ENCODE measurements at places on chromosomes 7 and 10.

GRCh38 chr7:36064676-36065075, 88.4 kb upstream of the EEPD1 start:
- peak; percentile 27 for DNase-seq

- DNase-seq, result no peak
Observed at GRCh38 chr10:96721207-96721572, 876 bp upstream of the PIK3AP1 start.

DNA sequence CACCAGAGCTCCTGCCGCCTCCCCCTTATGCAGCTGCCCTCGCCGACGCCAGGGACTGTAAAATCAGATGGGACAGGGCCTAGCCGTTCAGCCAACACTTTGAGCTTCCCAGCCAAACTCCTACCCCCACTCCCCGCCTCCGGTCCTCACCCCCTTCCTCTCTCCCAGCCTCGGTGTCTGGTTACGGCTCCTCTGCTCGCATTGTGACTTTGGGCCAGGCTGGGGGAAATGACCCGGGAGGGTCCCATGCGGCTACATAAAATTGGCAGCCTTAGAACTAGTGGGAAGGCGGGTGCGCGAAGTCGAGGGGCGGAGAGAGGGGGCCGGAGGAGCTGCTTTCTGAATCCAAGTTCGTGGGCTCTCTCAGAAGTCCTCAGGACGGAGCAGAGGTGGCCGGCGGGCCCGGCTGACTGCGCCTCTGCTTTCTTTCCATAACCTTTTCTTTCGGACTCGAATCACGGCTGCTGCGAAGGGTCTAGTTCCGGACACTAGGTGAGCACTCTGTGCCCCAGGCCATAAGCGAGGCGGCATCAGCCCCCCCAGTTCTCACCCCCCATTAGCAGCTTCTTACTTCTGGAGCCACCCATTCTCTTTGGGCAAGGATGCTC, at the start of gene KAZALD1:
KAZALD1 (plus strand) TSS at position 366 of the 608 bp plus-strand sequence. CDS start 604 bp downstream, outside the sequence.
- DNase-seq, result peak; percentile 84

DNA sequence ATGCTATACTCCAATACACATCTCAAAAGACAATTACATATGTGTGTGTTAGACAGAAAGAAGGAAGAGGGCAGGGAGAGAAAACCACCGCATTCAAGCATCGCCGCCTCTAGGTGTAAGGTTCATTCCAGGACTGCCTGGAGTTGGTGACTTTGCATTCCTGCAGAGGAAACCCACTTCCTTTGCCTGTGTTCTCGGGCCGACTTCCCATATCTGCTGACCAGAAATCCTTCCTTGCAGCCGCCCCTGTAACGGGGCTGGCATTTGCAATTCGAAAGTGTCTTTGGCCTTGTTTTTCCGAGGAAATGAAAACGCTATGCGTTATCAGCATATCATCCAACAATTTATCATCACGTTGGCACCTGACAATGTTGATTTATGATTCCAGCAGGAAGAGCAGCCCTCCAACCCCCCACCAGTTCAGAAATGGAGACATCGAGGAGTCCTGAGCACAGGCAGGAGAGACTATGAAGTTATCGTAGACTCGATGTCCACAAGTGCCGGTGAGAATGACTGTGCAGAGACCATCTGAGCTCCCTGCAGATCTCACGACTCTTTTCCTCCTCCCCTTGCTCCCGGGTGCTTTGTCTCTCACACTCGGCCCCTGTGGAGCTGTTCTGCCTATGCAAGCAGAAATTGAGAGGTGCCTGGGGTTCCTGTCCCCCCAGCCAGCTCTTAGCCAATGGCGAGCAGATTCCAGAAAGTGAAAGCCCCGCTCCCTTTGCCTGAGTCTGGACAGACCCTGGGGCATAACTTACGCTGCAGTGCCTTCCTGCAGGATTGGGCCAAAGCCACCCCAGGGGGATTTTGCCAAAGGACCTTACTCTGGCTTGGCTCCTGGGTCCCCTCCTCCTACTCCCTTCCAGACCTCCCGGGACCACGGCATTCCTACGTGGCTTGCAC, 68.9 kb upstream of the FOXK1 start:
- peak; percentile 68 for DNase-seq

GRCh38 chr7:6589829-6590644, at the start of gene INTS15:
Gene INTS15 (plus strand): TSS chr7:6590021. CDS start chr7:6590284, 263 bp downstream.
- peak; percentile 78 for DNase-seq

DNA sequence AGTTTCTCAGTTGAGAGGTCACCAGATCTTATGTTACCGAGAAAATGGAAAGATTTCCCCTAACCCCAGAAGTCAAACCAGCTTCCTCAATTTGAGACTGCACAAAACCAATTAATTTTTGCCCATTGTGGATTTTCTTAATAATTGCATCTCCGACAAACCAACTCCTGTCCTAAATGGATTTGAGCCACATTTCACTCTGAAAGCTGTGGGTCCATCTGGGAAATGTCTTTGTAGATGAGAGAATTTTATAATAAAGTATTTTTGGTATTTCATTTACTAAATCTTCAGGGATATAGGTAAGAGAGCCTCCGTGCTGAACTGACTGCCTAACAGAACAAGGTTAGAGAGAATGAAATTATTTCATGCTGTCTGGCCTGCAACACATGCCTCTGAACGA, 99.7 kb upstream of the PDCD4 start:
- DNase-seq, result no peak

DNA sequence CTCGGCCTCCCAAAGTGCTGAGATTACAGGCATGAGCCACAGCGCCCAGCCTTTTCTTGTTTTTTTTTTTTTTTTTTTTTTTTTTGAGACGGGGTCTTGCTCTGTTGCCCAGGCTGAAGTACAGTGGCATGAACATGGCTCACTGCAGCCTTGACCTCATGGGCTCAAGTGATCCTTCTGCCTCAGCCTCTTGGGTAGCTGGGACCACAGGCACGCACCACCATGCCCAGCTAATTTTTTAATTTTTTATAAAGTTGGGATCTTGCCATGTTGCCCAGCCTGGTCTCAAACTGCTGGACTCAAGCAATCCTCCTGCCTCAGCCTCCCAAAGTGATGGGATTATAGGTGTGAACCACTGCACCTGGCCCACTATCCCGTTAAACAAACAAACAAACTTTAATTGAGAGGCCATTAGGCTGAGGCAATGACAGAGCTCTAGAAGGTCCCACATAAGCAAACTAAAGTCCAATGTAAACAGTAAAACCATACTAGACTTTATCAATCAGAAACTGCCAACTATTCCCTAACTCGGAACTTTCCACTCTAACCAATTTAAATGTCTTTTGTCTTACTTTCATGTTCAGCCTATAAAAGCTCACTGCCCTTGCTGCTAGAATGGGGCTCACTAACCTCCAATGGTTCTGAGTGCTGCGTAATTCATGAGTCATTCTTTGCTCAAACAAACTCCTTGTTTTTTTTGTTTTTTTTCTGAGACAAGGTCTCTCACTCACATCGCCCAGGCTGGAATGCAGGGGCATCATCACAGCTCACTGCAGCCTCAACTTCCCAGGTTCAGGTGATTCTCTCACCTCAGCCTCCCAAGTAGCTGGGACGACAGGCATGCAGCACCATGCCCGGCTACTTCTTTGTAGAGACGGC, 1.9 kb downstream of the DHX32 start:
- DNase-seq, result no peak

DNA sequence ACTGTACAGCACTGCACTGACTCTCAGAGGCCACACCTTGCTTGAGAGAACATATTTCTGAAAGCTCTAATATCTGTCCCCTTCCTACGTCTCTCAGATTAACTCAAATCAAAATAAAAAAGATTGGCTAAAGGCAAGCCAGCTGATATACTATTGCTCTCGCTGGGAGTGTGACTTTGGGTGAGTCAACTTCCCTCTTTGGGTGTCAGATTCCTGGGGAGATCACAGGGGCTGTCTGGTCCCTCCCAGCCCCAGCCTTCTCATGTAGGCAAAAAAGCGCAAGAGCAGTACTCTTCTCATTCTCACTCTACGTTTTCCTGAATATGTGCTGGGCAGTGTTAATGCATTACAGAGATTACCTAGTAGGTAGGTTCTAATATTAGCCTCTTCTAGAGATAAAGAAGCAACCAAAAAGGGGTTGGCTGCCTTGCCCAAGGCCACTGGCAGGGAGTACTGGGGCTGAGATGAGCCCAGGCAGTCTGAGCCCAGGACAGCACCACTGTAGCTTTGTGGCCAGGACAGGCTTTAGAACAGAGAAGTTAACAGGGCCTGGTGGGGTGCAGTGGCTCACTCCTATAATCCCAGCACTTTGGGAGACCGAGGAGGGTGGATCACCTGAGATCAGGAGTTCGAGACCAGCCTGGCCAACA, 9.1 kb upstream of the DENND2A start:
- no peak for DNase-seq

GRCh38 chr7:49089717-49090116, 165.4 kb downstream of the CDC14C start:
- DNase-seq, result no peak

DNA sequence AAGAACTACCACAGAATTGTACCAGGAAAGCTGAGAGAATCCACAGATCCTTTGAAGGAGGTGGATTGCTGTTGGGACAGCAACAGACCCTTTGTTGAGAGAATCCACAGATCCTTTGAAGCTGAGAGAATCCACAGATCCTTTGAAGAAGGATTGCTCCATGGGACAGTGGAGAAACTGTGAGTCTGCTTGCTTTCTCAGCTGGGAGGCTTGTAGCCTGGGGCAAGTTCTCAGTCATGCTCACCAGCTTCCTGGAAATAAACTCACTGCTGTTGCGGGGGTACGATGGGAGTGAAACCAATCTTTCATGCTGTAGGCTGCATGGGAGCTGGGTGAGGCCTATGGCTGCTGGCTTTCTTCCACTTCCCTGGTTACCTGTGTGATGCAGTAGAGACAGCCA, 106.3 kb downstream of the C7orf25 start:
- no peak for DNase-seq

DNA sequence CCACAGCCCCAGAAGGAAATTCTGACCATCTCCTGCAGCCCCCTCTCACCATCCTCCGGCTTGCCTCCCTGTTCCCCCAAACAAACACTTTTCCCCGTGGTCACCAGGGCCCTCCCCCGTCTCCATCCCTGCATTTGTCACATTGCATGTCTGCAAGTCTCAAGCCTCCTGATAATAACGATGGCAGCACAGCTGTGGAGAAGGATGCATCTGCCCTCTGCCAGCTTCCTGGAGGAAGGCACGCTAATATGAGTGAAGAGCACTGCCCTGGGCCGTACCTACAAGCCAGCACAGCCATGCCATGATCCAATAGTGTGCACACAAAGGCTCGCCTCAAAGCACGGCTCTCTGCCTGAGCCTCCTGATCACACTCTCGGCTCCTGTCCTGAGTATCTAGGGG, 98.5 kb downstream of the SLIT1 start:
- no peak for DNase-seq

DNA sequence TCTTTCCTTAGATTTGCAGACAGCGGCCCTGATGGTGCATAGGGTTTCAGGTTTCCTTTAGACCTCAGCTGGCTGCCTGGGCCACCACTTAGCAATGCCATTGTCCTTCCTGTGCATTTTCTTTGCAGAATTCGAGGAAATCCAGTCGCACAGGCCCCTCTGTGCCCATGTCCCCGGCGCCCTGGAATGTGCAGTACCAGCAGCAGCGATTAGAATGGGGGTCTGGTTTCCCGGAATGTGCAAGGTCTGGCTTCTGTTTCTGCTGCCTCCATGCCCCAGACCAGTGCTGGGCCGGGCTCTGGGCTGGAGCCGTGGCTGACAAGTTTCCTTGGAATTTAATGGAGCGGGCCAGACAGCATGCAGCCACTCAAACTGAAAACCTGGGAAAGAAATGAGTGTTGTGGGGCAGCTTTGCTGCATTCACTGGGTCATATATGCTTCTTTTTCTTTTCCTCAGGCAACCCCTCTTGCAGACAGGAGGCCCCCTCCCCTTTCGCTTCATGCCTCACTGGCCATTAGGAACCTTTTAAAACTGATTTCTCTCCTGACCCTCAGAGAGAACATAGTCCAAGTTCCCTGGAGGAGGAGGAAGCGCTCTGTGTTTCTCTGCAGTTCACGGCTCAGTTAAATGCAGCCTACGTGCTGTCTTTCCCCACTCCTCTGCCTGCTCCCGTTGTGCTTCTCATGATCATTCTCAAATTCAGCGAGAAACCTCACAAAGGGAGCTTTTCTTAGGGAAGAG, 14.4 kb downstream of the HTRA1 start:
- peak; percentile 25 for DNase-seq

- peak; percentile 74 for DNase-seq
Observed at GRCh38 chr10:114550756-114551635, 107.1 kb downstream of the ABLIM1 start.

DNA sequence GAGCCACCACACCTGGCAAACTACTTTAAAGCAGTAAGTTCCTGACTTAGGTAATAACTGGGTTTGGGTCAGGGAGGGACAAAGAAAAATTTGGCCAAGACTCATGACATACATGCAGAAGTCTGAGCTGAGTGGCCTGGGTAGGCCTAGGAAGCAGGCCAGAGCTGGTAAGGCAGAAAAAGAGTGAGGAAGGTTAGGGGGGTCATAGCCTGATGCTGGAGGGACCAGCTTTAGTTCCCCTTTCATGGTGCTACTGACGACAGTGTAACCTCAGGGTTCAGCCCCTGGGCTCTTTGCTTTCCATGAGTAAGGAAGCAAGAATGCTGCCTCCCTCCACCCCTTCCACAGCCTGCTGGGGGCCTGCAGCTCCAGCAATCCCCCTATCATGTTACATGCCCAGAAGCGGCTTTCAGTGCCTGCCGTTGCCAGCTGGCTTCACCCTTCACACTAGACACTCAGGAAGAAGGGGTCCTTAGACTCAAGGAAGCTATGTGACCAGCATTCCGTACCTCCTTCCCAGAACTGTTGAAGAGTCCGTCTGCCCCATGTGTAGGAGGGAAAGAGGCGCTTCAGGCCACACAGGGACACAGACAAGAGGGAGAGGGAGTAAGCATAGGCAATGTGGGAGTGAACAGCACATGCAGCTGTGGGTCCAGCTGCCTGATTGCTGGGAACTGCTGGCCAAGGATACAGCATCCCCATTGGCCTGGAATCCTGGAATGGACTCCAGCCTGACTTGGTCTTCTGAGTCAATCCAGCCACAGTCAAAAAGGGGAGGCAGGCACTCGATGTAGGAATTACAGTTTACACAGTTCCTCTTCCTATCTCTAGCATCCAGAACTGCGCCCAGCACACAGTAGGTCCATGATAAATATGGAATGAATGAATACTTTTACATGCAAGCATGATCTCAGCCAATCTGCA, 4.1 kb upstream of the PLAU start:
- DNase-seq, result peak; percentile 94

- DNase-seq, result no peak
Observed at GRCh38 chr7:116449441-116449840, 50.1 kb upstream of the CAV2 start.

- DNase-seq, result no peak
Observed at GRCh38 chr7:122652876-122653275, 46.0 kb downstream of the RNF133 start.

GRCh38 chr10:75417522-75417927, 13.9 kb upstream of the LRMDA start:
- no peak for DNase-seq

GRCh38 chr10:128029731-128030369, 96.4 kb downstream of the MKI67 start:
- no peak for DNase-seq

GRCh38 chr7:129896568-129897382, 56.0 kb downstream of the UBE2H start:
- DNase-seq, result no peak

All from umbilical cord (tissue), 2 donors.